Heart left ventricle (tissue), 16 donors: ENCODE measurements at places on chromosomes 5 and 9.

- DNase-seq, result no peak
Measured at GRCh38 chr9:87290241-87291052, 207.2 kb upstream of the DAPK1 start.

DNA sequence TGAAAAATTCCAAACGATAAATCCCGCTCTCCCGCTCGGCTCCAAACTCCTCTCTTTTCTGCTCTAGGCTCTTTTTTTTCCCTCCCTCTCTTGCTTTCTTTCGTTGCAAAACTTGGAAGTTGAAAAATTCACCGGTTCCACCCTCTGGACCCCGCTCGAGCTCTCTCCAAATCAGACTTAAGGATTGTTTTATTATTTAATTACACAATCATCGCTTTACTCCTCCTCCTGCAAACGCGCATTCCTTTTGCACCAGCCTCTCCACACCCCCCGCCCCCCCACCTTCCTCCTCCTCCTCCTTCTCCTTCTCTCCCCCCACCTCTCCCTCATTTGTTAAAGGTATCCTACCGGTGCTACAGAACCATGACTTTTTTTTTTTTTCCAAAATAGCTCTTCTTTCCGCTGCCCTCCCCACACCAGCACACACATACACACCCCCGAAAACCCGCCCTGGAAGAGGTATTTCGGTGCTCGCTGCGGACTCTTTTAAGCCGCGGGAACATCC is 535 bp upstream of the NFIB start:
- peak; percentile 74 for DNase-seq

- DNase-seq, result no peak
Measured at GRCh38 chr9:74920944-74921626, 31.6 kb downstream of the C9orf40 start.

GRCh38 chr5:17951392-17952169 is 317.3 kb downstream of the TAF11L14 start:
- no peak for DNase-seq

GRCh38 chr5:107396351-107396690 is 274.4 kb downstream of the EFNA5 start:
- DNase-seq, result no peak

GRCh38 chr5:106768392-106768791 is 902.3 kb downstream of the EFNA5 start:
- no peak for DNase-seq

DNA sequence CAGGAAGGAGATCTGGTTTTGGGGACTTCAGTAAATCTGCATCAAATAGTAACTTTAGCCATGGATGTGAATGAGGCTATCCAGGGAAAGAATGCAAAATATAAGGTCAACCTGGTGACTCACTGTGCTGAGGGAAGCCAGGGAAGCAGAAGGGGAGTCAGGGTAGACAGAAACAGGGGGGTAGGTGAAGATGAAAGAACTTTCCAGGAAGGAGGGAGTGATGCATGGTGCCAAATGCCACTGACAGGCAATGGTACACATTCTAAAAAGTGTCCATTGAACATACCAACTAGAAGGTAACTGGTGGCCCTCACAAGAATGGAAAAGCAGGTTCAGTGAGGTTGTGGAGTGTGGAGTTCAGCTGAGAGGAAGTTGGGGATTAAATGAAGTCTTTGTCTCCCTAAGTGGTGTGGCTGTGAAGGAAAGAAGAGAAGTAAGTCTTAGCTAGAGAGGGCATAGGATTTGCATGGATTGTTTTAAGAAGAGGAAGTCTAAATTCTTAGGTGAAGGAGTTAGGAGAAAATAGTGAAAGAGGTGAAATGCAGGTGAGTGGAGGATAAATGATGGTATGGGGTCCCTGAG is 35.5 kb downstream of the PALM2AKAP2 start:
- no peak for DNase-seq
